H4 (cell line): ENCODE measurements at places on chromosomes 3 and 15. TPM values are rescaled to one million over a fixed set of nuclear protein-coding genes. Genes with fewer than 3 reads are reported as not detected.

MINAR1 gene
- 0.72 and 1.3 TPM in 2 replicates for total RNA-seq

SLC22A14 gene
- not detected in 2 replicates for total RNA-seq

RLBP1 gene
- not detected in 2 replicates for total RNA-seq

DNA sequence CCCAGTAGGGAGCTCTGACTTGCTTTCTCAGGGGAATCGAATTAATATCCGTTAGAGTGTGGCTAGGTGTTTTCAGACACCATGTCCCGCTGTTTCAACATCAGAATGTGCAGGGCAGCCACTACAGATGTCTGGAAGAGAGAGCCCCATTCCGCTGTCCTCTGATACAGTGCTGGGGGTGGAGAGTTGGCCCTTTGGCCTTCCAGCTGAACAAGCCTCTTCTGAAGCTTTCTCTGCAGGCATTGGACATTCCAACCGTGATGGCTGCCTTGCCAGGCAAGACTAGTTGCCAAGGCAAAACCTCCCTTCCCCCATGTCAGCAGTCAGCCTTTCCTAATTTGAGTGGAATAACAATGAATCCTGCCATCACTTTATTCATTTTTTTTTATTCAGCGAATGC lies 1.5 kb downstream of the FAH start:
- no peak for DNase-seq

DNA sequence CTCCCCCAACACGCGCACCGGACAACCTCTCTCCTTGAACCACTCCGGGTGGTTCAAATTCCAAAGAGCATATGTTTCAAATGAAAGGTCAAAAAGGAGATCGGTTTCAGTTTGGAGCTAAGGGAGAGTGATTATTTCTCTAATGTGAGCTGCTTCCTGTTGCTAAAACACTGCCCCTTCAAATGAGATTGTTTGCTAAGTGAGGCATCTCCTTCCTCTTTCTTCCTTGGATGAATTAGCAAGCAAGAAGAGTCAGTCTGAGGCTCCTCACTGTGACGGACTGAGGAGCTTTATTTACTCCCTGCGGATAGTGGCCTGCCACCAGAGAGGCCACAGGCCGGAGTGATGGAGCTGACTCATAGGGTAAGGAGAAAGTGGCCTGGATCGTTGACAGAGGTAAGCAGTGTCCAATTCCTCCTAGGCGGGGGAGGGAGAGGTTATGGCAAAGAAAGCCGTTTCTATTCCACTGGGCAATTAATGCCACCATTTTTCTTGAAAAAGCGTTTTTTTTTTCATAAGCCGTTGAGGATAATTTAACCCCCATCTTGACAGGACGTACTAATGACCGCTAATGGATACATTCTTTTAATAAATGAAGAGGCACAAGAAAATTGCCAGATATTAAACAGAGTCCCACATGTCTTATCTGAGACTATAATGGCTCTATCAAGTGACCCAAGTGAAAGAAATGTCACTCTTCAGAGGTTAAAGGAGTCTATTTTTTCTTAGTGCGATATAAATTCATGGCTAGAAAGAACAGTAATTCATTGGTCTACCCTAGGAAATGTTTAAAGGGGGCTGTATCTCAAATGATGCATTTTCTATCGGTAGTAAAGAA lies 167.0 kb upstream of the ANKRD28 start:
- DNase-seq = peak; percentile 63

DNA sequence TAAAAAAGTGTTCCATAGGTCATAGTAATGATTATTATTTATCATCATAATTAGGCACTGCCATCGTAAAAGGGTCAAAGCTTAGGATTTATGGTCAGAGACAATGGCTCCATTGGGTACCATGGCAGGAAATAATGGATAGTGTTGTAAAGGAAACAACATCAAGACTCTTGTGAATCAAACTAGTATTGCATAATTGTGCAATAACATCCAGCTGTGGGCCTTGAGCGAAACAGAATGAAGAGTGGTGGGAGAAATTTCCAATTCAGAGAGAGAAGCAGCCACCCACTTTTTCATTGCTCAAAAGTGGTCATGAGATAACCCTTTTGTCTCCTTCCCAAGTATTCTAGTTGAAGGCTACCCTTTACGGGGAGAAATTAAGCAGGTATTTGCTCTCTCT lies 61.7 kb downstream of the ALDH1A2 start:
- no peak for DNase-seq

DNA sequence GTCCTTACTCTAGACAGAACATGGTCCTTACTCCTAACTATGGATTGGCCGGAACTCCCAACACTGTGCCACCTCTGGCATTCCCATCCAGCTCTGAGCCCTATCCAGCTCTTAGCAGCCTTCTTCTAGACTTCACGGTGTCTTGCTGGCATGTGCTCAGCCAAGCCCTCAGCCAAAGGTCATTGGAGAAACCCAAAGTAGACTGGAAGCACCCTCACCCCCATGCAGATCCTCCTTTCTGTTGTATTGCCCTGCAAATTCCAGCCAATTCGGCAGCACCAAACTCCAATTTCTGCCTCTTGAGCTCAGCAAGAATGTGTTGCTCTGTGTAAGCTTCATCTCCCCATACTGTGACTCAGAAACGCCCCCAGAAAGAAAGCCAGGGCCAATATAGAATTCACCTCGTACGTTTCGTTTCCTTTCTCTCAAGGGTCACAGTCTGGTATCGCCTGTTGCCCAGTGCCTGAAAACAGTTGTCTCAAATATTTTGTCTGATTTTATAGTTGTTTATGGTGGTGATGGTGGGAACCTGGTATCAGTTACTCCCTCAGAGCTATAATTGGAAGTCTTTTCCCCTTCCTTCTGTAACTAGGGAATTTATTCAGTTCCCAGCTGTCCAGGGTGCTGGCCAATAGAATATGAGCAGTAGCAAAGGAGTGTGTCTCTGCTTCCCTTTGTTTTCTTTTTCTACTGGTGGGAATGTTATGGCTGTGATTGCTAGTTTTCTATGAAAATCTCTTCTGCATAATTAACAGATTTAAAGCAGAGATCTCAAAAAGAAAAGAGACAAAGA lies 28.4 kb upstream of the EPHB3 start:
- DNase-seq = no peak

DNA sequence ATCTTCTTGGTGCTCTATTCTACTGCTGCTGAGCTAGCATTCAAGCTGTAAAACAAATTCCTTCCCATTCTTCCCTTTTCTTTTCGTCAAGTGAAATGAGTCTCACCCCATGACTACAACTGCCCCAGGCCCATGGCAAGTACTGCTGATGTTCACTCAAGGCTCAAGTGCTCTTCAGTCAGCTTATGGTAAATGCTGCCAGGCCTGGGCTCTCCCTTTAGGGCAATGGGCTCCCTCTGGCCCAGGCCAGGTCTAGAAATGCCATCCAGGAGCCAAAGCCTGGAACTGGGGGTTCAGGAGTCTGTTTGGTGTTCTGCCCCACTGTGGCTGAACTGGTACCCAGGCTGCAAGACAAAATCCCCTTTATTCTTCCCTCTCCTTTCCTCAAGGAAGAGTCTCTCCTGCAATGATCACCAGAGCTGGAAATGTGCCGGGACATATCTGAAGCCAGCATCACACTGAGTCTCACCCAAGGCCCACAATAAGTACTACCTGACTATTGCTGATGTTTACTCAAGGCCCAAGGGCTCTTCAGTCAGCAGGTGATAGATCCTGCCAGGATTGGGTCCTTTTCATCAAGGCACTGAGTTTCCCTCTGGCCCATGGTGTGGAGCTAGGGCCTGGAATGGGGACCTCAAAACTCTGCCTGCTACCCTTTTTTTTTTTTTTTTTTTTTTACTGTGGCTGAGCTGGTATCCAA lies 205.0 kb upstream of the STAC start:
- DNase-seq = no peak

DNA sequence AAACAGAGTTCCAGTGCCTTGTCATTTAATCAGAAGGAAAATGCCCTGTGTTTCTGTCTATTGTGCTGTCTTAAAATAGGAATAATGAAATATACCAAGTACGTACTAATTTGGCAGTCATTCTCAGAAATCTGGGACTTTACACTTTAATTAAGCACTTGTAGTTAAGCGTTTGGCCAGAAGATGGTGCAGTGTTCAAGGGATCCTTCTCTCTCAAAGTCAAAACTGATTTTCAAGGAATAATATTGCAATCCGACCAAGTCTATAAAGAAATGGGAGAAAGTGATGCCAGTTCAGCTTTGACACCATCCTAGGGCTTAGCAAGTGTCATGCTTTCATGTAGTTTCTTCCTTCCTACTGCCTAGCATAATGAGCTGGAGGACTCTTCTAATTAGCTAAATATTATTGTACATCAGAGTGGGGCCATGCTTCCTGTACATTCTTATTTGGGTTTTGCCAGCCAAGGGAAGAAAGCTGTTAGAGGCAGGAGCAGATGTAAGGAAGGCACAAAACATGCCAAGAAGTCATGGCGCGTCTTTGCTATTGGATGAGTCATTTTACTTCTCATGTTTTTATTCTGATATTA lies 64.8 kb downstream of the SAMMSON start:
- peak; percentile 5 for DNase-seq

- peak; percentile 83 for DNase-seq
These were observed 216.9 kb downstream of the IGSF11 start for GRCh38 chr3:118817748-118818165.

GRCh38 chr3:150721285-150722130 lies 17.8 kb upstream of the ERICH6 start:
- DNase-seq = peak; percentile 63
